Activated T-helper 17 cell treated with anti-CD3 and anti-CD28 coated beads, Interleukin-2, amount 50 U/mL, for 72 hours (primary cell): ENCODE measurements at places on chromosomes 7 and 10.

DNA sequence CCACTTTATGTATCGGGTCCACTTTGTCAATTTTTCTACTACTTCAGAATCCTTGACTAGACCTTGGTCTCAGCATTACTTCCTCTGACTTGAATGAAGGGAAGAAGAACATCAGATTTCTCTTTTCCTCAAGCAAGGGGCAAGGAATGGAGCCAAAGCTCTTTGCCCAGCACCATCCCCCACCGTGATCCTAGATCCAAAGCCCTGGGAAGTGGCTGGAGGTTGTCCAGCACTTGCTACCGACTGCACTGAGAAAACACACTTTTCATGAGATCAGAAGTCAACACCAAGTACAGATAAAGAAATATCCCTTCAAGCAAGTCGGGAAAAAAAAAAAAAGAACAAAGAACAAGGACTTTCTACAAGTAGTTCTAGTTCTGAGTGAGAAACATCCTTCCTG, 102.1 kb upstream of the DDC start:
- no peak for ATAC-seq

DNA sequence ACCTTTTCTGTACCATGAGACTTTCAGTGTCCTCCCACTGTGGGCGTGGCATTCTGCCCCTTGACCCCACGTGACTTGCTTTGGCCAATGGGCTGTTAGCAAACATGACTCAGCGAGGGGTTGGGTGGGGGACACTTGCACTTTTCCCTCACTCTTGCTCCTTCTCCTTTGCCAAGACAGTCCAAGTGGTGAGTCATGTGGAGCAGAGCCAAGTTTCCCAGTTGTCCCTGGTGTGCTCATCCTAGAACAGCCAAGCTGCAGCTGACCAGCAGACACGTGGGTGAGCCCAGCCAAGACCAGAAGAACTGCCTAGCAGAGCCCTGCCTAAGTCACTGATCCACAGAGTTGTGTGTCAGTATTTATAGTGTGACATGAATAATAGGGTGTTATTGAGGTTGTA, 82.8 kb upstream of the CPXM2 start:
- ATAC-seq, result no peak

GRCh38 chr7:16914771-16915170, 33.0 kb upstream of the AGR3 start:
- ATAC-seq, result no peak

GRCh38 chr7:97004247-97005182, 838 bp upstream of the DLX6 start:
- ATAC-seq, result no peak

DNA sequence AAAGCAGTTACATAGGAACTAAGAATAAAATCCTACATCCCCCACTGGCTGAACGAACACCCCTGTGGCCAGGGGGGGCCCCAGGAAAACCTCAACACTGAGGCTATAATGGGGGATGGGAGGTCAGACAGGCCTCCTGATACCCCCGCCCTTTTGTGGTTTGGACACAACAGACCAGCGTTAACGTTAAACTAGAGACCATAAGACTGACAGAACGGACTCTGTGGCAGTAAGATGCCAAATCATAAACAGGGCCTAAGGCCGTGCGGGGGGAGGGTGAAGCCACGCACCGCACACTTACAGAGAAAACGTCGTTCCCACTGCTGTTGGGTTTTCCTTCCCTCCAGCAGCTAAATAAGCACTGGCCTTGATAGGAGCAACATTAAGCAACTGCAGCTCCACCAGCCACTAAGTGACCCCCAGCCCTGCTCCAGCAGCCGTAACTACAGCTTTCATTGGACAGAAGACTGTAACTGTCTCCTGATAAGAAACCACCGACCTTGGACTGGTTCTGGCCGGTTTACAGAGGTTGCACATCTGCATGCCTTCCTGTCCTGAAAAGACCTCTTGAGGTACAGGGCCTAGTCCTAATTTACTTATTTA, 3.4 kb upstream of the PPP2R2D start:
- ATAC-seq, result no peak

- no peak for ATAC-seq
Measured at GRCh38 chr7:31979690-31980330, 90.4 kb downstream of the PDE1C start.

DNA sequence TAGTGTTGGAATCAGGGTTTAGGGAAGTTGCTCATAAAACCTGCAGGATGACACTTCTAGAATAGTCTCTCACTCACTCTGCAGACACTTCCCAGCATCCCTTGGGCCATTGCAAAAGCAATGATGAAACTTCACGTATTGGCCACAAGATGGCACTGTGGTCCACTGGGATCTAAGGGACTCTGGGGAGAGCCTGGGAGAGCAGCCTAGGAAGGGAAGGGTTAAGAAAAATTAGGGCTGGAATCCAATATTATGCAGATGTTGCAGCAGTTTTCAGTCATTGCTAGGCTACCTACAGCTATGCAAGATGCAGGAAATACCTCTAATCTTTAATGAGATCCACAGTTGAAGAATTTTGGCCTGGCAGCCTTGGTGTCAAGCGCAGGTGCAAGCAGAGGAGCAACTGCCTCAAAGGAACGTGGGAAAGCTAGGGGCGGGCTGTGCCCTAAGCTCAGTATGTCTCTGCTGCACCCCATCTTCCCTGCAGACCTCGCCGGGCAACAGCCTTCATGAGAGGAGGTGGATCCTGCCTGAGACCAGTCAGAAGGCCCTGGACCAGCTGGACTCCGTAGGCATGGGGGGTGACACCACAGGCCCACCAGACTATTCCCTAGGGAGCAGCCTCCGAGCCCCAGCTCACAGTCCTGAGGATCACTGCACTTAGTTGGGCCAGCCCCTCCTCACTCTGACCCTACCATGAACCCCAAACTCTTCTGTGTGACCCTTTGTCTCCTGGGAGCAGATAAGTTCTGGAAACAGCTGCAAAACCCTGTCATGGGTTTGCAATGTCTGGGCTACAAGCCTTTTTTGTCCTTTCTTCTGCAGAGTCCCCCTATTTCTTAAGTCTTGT, 127.9 kb upstream of the PRSS58 start:
- ATAC-seq, result peak; percentile 61

DNA sequence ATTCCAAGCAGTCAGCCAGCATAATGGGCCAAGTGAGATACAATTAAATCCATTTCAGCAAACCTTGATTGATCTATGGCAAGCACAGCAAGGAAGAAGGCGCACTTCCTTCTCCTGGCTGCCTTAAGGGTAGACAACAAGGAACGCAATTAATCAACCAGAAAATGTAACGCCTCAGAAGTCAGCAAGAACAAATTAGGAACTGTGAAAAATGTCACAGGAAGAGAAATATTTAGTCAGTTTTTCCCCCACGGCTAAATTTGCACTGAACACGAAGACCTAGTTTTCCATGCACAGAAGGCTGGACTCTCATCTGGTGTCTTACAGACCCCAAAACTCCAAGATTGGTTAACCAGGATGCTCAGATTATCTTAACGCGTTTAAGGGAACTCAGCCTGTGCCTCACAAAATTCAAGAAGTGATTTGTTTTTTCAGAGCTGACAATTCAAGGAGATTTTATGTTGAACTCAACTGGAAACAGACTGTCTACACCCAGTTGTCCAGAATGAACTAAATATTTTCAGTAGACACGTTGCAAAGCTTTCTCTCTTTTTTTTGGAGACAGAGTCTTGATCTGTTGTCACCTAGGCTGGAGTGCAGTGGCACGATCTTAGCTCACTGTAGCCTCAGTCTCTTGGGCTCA, 14.2 kb downstream of the SNX8 start:
- ATAC-seq, result peak; percentile 18

GRCh38 chr7:139153832-139154231, 44.3 kb upstream of the ZC3HAV1 start:
- ATAC-seq, result peak; percentile 83

DNA sequence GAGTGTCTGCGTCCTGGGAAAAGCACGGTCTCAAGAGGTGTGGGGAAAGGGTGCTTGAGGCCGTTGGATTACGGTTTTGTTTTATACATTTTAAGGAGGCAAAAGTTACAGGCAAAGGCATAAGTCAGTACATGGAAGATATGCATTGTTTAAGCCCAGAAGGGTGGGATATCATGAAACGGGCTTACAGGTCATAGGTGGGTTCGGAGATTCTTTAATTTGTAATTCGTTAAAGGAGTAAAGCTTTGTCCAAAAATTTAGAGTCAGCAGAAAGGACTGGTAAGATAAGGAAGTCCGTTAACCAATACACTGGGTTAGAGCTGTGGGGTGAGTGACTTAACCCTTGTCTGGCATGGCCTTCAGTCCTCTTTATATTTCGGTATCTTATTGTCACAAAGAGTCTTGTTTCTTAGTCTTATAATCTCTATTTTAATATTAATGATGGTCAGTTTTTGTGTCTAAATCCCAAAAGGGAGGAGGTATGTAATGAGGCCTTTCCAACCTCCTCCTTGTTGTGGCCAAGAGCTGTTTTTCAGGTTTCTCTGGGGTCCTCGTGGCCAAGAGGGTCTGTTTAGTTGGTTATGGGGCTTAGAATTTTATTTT, 12.7 kb downstream of the TSPAN14 start:
- ATAC-seq, result no peak

DNA sequence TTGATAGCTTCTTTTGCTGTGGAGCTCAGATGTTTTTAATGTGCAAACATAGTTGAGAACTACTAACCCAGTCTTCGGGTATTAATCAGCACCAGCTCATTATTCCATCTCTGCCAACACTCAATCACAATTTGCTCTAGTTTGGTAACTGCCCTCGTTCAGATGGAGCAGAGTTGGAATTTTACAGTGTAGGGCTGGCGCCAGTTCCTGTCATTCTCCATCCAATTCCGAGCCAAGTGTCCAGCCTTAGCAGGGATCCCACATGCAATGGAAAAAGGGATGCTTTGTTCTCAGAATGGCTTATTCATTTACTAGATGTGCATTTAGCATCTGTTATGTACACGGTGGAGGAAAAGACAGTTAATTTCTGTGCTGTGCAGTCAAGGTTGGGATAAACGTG, 504.5 kb upstream of the GALNT17 start:
- no peak for ATAC-seq

DNA sequence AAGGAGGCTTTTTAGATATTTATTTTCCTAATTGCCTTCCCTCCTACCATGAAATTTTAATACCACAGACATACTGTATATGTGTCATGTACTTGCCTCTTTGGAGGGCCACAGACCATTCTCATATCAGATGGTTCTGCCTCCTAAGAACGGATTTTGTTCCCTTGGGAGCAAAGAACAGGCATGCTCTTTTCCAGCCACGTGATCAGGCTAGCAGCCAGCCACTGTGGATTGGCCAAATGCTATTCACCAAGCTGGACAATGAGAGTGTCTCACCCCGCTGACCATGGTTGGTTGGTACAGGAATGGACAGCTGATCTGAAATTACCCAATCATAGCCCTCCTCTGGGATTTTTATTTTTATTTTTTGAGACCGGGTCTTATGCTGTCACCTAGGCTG, 21.5 kb upstream of the CRHR2 start:
- no peak for ATAC-seq

- ATAC-seq, result no peak
Measured at GRCh38 chr10:13383399-13383761, 35.3 kb upstream of the SEPHS1 start.

DNA sequence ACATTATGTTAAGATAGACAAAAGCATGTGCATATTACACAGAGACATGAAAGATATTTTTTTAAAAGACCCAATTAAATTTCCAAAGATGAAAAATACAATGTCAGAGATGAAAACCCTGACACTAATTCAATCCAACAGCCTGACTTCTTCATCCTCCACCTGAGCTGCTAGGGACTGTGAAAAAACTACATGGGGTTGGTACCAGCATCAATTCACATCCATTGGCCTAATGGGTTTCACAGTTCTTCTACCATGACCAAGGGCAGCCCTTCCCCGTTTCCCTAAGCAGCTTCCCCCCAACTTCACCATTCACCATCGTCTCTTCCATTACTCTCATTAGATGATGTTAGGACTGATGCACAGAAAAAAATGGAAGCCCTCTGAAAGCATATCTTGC, 37.4 kb upstream of the CDCA7L start:
- ATAC-seq, result no peak

DNA sequence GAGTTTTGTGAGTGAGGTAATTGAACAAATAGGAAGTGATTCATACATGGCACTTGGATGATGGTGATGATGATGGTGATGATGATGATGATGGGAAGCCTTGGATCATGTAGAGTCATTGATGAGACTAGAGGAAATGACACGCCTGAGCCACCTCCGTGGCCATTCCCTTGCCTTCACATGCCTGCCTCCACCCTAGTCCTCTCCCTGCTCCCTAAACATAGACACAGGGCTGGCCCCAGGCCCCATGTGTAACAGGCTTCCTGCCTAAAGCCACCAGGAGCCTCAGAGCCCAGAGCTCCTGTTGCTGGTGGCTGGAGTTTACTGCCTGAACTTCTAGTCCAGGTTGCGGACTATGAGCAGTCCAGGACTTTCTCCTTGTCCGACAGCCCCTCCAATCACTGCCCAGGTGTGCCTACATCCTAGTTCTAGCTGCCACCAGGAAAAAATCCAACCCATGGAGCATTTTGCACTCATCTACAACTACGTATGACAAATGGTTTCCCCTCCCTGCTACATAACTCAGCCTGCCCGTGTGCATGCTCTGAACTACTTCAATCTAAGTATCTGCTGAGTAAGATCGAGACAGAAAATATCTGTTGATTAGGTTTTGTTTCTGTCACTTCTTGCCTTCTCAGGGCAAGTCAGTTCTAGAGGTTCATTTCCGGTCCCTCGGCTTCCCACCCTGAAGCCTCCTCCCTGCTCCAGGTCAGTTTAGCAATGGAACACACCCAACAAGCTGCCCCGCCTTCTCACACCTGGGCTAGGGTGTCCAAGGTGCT, 35.5 kb upstream of the KDM7A start:
- peak; percentile 70 for ATAC-seq

GRCh38 chr7:102872460-102872859, 40.3 kb upstream of the LRRC17 start:
- ATAC-seq, result no peak

GRCh38 chr7:92831716-92832533, 4.4 kb downstream of the CDK6 start:
- peak; percentile 12 for ATAC-seq

GRCh38 chr10:43574001-43574892, at the start of gene ZNF239:
TSS of gene ZNF239 (minus strand) at chr10:43574616. CDS start at chr10:43558079, 16,537 bp downstream.
- ATAC-seq, result peak; percentile 84

GRCh38 chr10:100061401-100061800, 20.3 kb downstream of the CPN1 start:
- no peak for ATAC-seq

DNA sequence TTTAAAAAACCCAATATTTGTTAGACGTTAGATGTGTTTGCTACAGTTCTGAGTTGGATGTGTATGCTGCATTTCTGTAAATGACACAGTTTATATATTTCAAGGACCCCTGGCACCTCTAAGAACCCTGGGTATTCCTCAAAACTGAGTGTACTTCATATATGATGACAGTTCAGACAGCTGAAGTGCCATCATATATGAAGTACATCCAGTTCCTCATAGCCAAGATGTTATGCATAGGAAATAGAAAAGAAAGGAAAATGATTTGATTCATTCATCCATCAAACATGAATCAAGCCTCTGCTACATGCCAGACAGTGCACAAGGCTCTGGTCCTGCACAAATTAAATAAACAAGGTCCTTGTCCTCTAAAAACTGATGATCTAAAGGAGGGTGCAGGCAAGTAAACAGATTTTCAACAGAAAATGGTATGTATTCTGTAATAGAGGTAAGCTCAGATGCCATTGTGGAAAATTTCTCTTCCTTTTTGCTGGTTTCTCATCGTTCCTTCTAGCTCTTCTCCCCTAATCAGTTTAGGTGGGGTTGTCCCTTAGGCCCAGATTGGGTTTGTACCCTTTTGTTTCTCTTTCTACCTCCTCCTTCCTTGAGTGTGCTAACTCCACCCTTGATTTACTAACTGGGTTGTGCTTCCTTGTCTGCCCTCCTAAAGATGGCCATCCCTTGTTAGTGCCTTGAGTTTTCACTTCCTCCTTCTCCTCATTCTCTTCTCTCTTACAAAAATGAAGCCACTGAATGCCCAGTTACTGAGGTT, 25.3 kb upstream of the SMIM30 start:
- ATAC-seq, result no peak

- no peak for ATAC-seq
Measured at GRCh38 chr7:4993471-4993870, 34.5 kb upstream of the MMD2 start.
